ENCODE measurements at places on chromosomes 3 and 15.

DNA sequence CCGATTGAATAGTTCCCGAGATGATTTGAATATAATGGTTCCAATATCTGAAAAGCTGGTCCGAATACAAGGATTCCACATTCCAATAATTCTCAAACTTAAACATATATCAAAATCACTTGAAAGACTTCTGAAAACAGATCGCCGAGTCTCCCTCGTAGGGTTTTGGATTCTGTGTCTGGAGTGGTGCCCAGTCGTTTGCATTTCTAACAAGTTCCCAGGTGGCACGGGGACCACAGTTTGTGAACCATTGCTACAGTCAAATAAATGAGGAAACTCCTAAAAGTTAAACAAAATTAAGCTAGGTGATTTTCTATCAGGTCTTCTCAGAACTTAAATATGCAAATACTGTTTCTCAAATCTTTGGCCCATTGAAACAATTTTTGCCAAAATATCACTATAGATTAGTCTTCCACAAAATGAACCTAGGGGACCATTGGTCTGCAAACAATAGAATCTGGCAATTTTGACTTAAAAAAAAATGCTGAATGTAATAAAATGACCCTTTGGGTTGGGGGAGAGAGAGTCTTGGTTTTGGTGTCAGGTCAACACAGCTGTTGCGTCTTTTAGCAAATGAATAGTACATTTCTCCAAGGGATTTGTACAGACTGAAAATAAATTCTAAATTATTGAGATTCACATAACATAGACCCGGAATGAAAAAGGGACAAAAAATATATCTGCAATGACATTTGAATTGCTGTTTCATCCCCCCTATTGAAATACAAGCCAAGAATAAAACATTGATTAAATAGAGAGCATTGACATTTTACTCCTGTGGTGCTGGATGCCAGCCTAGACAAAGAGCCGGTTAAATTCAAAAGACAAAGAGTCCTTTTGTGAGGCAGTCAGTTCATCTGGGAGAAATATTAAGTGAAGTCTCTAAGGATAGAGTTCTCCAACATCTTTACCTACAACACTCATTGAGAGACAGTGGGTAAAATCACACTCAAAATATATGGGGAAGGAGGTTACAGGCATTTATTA is 175.7 kb upstream of the ADAMTS9 start:
- no peak overlapping the region for H3K4me3 ChIP-seq
- H3K4me1 ChIP-seq: peaks cover 9% of the 10 kb centered on the region

DNA sequence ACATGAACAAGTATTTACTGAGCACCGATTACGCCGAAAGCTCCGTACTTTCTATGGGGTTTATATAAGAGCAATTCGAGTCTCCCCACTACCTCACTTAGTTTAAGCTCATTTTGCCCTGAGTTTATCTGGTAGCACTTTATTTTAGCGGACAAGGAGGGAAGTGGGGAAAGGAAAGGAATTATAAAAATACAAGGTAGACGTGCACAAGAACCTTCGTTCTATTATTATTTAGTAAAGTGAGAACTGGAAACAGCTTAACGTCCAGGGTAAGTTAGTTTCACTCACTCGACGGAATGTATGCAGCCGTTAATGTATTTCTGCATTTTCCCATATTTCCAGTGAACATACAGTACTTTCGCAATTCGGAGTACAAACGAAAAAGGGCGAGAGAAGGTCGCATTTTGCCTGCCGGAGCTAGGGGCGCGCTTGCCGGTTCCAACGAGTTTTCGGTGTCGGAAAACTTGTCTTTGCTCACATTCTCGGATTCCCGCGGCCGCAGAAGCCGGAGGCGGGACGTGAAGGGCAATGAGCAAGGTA is 1.2 kb upstream of the STT3B start:
- H3K27me3 ChIP-seq: no peaks in the 10 kb centered on the region
- no peak for DNase-seq
- H3K4me1 ChIP-seq: peaks cover 21% of the 10 kb centered on the region

- H3K27me3 ChIP-seq: no peaks in the 10 kb centered on the region
- H3K4me3 ChIP-seq: no peak overlapping the region
Observed at GRCh38 chr15:36831904-36832287, 252.5 kb downstream of the CDIN1 start.

DNA sequence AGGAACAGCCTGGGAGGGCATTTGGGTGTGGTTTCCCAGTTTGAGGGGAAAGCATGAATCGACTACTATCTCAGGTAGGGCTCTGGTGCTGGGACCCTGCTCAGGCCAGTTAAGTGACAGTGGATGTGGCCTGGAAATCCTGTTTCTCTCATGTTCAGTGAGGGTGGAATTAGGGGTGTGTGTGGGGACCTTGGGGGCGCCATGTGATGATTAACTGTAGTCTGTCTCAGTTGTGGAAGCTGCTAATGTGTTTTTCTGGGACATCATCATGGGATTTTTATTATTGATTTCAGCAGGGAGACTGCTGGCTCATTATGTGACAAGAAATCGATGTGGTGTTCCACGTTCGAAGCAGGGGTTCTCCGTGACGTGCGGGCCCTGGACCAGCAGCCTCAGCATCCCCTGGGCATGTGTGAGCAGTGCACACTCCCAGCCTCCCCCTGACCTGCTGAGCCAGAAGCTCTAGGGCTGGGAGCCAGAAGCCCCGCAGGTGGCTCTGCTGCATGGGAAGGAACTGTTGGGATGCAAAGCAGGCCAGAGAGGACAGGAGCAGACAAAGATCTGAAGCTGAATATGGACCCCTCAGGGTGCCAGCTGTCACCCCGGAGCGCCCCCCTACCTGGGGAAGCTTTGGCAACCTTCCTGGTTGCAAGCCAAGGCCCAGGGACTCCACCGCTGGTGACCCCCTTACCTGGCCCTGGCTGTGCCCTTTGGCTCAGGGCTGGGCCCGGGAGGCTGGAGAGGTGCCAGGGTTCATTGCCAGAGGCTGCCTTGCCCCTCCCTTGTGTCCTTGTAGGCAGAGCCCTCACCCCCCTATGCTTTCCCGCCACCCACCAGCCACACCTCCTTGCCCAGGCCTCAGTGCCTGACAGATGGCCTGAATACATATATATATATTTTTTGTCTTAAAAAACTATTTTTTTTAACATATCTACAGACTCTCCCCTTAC is 149.8 kb downstream of the APBA2 start:
- no peak for DNase-seq
- no peak overlapping the region for H3K27ac ChIP-seq
- H3K36me3 ChIP-seq: no peaks in the 10 kb centered on the region
- H3K4me3 ChIP-seq: no peak overlapping the region

GRCh38 chr3:133663569-133664313 is 2.0 kb upstream of the TOPBP1 start:
- H3K4me3 ChIP-seq: no peak overlapping the region
- H3K36me3 ChIP-seq: peaks cover 6% of the 10 kb centered on the region
- DNase-seq: no peak
- H3K27ac ChIP-seq: no peak overlapping the region
- peaks cover 12% of the 10 kb centered on the region for H3K4me1 ChIP-seq

DNA sequence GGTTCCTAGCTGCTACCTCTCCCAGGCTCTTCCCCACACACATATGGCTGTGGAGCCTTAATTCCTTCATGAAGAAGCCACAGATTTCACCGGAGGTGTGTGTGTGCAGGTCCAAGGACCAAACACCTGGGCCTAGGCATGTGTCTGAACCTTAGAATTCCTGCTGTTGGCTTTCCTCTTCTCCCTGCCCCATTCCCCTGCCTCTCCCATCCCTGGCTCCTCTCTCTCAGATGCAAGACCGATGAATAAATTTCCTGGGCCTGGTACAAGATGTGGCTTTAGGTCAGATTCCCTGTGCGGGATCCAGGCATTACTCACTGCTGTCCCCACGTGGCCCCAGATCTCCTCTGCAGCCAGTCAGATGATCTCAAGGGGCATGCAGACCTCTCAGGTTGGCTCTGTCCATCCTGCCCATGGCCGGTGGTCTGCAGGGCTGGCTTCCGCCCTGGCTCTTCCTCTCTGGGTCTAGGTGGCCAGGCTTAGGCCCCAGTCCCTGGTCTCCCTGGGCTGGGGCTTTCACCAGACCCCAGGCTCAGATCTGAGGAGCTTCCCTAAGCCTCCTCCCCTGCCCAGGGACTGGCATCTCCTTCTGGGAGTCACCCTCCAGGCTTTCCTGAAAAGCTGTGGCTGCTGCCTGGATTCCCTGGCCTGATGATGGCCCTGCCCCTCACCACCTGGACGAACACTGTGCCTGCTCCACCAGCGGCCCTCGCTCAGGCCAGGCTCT is 20.5 kb downstream of the CCR9 start:
- H3K4me3 ChIP-seq: no peak overlapping the region
- no peak for DNase-seq
- no peaks in the 10 kb centered on the region for H3K4me1 ChIP-seq
- no peak overlapping the region for H3K27ac ChIP-seq

DNA sequence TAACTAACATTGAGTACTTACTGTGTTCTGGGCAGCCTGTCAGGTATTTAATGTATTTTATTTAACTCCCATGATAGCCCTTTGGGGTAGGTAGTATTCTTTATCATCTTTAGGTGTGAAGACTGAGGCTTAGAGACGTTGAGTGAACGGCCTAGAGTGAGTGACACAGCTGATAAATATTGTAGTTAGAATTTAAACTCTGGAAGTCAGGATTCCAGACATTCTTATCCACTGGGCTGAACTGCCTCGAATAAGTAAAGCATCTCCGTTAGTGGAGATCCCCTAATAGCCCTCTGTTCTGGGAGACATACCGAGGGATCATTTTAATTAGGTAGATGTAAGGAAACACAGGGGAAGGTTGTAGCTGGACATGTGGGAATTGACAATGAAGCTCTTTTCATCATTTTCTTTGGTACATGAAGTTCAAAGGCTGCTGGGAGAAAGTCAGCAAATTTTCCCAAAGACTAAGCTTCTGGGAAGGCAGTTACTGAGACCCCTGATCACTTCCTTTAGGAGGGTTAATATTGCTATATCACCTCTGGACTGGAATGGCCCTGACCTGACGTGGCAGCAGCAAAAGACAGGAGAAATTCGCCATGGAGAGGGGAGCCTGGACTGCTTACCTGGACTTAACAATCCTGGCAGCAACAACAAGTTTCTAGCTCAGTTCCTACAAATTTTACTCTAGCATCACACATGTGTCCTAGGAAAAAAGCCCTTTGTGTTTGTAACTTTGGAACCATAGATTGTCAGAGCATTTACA is 11.7 kb upstream of the PDCD6IP start:
- H3K27me3 ChIP-seq: no peaks in the 10 kb centered on the region
- H3K4me1 ChIP-seq: no peaks in the 10 kb centered on the region
- H3K27ac ChIP-seq: no peak overlapping the region
- H3K4me3 ChIP-seq: peak overlapping the region; percentile 11

- no peak overlapping the region for H3K27ac ChIP-seq
- H3K4me3 ChIP-seq: no peak overlapping the region
- peaks cover 30% of the 10 kb centered on the region for H3K4me1 ChIP-seq
- no peaks in the 10 kb centered on the region for H3K36me3 ChIP-seq
- no peak for DNase-seq
- H3K27me3 ChIP-seq: no peaks in the 10 kb centered on the region
Observed at GRCh38 chr3:100265016-100265415, 4.2 kb downstream of the TBC1D23 start.

DNA sequence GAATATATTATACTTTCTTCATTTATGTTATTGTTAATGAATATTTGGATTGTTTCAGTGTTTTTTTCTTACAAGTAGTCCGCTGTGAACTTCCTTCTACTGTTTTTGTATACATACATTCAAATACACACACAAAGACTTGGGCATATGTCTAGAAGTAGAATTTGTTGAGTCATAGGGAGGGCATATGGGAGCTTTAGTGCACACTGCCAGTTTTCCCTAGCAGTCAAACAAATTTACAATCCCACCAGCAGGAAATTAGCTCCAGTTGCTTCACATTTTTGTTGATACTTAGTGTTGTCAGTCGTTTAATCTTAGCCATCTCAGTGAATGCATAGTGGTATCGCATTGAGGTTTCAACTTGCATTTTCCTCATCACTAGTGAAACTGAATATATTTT is 492.3 kb downstream of the DIPK2A start:
- no peaks in the 10 kb centered on the region for H3K36me3 ChIP-seq
- H3K4me3 ChIP-seq: no peak overlapping the region
- DNase-seq: no peak
- H3K27me3 ChIP-seq: no peaks in the 10 kb centered on the region
- no peak overlapping the region for H3K27ac ChIP-seq

DNA sequence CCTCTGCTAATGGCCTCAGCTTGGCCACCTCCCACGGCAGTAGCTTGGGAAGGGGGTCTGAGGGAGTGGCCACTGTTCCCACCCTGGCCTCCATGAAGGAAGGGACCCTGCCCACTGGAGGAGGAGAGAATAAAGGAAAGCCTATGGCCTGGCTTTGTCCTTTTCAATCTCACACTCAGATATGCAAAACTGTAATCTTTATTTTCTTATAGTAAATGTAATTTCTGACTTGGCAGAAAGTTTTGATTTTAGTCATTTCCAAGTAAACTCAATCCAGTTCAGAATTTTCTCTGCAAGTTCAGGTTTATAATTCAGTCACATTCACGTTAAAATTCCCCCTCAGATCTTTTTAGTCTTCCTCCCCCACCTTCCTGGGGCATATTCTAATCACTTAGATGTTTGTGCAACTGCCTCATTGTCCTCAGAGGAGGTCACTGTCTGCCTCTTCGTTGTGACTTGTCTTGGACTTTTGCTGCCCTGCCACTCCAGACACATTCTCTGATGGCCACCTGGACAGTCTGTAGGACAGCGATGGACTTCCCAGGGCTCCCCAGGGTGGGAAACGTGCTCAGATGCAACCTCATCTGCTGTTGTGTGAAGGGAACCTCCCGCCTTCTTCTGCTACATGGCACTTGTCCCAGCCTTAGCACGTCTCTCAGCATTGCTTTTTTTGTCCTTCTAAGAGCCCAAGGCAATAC is 222.8 kb upstream of the TBL1XR1 start:
- no peaks in the 10 kb centered on the region for H3K36me3 ChIP-seq
- DNase-seq: no peak
- no peak overlapping the region for H3K27ac ChIP-seq
- H3K4me1 ChIP-seq: no peaks in the 10 kb centered on the region

- peaks cover 83% of the 10 kb centered on the region for H3K4me1 ChIP-seq
- no peak overlapping the region for H3K4me3 ChIP-seq
- peaks cover 20% of the 10 kb centered on the region for H3K36me3 ChIP-seq
- H3K27ac ChIP-seq: peak overlapping the region; percentile 79
- no peaks in the 10 kb centered on the region for H3K27me3 ChIP-seq
- peak; percentile 78 for DNase-seq
Observed at GRCh38 chr3:124837730-124838186, 49.4 kb downstream of the ITGB5 start.

DNA sequence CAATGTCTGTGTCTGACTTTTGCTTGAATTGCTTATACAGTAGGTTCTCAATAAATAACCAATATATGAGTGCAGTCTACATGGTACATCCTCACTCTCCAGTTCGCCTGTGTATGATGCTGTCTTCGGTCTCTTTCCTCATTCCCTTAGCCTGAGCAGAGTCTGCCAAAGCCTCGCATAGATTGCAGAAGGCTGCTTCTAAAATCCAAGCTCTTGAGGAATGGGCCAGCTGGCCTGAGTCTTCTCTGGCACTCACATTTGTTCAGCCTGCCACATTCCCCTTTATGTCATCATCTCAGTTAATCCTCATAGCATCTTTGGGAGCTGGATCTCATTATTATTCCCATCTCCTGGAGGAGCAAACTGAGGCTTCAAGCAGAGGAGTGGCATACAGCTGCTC is 27.2 kb upstream of the ADAMTS7 start:
- no peak overlapping the region for H3K4me3 ChIP-seq
- H3K27ac ChIP-seq: no peak overlapping the region
- no peaks in the 10 kb centered on the region for H3K36me3 ChIP-seq
- H3K27me3 ChIP-seq: no peaks in the 10 kb centered on the region
- H3K4me1 ChIP-seq: no peaks in the 10 kb centered on the region

All from heart right ventricle (tissue), 16 donors.